Activated T-helper 9 cell treated with anti-CD3 and anti-CD28 coated beads, Interleukin-2, amount 50 U/mL, for 16 hours (primary cell): ENCODE measurements at places on chromosomes 3 and 15.

- no peak for DNase-seq
Measured at GRCh38 chr15:68330901-68331300, 53.4 kb downstream of the FEM1B start.

GRCh38 chr3:193240850-193241706 is at the start of gene PLAAT1:
Gene PLAAT1 (plus strand): TSS chr3:193241222. CDS start chr3:193255651, 14,429 bp downstream.
- no peak for DNase-seq

GRCh38 chr3:13556207-13556606 is 7.3 kb downstream of the FBLN2 start:
- no peak for DNase-seq

DNA sequence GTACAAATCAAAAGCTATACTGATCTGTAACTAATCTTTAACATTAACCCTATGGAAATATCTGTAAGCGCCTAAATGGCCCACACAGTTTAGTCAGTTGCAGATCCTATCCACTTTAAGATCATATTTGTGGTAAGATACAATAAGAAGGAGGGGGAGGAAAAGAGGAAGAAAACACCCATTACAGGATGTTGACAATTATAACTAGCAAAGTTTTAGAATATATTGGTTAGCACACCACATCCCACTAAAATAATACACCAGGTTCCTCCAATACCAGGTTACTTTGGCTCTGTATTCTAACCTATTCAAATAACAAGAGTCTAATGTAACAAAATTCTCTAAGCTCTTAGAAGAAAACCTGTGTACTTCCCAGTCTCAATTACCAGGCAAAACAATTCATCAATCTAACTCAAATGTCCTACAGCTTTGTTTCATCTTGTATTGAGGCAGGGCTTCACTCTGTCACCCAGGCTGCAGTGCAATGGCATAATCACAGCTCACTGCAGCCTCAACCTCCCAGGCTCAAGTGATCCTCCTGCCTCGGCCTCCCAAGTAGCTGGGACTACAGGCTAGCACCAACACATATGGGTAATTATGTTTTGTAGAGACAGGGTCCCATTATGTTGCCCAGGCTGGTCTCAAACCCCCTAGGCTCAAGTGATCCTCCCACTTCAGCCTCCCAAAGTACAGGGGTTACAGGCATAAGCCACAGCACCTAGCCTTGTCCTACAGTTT is 4.2 kb downstream of the SLC4A7 start:
- no peak for DNase-seq

DNA sequence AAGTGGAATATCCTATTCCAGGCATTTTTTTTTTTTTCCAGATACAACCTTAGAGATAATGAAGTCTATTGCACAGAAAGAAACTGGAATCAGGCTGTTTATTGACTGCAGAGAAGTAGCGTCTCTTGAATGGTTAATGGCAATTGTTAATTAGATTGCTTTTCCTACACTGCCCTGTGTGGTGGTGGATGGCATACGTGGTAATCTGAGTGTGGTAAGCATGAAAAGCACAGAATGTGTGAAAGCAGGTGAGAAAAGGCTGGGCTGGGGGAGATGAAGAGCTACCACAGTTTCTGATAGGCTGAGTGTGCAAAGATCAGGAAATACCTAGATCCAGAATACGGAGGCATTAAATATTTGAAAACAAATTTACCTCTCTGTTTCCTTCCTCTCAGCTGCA is 486.3 kb upstream of the TBL1XR1 start:
- DNase-seq: no peak

- DNase-seq: no peak
Measured at GRCh38 chr15:25424073-25424472, 14.8 kb downstream of the UBE3A start.

GRCh38 chr3:159821736-159822135 is 166.9 kb upstream of the IL12A start:
- DNase-seq: no peak

DNA sequence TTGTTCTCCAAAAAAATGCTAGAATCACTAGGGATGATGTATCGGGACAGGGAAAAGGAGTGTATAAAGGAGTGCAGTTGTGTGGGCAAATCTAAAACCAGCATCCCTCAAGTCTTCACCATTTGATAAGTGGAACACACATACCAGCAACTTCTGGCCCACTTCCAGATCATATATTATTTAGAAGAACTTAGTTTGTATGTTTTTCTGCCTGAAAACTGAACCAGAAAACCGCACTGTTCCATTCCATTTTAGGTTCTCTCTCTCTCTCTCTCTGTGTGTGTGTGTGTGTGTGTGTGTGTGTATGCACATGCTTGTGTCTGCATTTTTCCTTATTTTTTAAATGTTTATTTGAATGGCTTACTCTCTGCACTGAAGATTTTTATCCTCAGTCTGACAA is 93.5 kb downstream of the SERPINI1 start:
- no peak for DNase-seq

- no peak for DNase-seq
Measured at GRCh38 chr3:171986176-171986575, 53.2 kb upstream of the FNDC3B start.

- no peak for DNase-seq
Measured at GRCh38 chr3:27504749-27505148, 20.6 kb upstream of the SLC4A7 start.

DNA sequence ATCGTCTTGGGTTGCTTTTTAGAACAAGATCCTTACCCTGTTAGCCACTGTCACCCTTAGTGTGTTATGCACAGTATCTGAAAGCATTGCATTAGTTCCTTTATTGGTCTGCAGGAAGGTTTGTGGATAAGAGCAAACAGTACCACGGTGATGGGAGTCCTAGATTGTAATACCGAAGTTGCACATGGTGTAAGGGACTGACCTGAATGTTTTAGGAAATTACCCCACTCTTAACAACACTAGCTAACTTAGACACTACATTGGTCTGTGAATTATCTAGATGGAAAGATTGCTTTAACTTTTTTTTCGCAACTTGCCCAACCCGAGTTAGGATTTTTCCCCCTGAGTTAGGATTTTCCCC is 1.3 kb downstream of the STT3B start:
- no peak for DNase-seq

GRCh38 chr15:44706401-44706800 is 4.7 kb downstream of the PATL2 start:
- no peak for DNase-seq

- DNase-seq: no peak
Measured at GRCh38 chr3:52185837-52186236, 12.1 kb upstream of the ALAS1 start.

DNA sequence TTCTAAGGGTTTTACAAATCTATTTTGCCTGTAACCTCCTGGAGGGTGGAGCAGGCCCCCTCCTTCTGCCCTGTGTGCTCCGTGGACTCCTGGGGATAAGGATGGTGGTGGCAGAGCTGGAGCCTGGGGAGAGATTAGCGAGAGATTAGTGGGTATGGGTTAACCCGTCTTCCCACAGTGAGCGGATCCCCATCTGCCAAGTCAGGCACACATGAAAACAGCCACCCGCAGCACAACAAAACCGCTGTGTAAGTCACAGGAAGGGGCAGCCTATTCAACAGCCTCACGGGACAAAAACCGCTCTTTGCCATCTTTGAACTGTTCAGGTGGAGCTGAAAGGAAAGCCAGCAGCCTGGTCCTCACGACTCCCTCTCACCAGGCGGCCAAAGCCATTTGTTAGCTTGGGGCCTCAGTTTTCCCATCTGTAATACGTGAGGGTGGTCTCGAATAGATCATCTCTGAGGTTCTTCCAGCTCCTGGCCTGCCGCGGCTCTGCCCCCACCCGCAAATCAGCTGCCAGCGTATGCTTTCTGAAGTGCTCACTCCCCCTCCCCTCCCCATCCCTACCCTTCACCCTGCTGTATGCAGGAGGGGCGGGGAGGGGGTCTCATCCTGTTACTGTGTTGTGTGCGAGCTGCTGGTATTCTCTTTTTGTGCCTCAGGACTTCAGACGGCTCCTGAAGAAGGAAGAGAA is 43.6 kb downstream of the PDIA5 start:
- no peak for DNase-seq

DNA sequence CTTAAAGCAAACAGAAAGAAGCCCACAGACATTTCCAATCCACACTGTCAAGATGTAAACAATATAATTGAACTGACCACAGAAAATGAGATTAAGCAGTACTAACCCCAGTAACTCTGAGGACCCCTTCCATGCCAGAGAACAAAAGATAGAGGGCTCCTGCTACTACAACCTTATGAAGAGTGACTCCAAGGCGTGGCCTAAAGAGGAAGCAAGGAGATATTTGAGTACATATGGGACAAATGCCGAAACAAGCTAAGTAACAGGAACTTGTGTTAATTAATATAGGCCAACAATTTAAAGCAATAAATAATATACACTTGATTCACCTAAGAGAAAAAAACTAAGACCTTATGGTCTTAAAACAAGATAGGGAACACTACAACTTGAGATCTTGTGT is 25.0 kb upstream of the VPS39 start:
- no peak for DNase-seq

- no peak for DNase-seq
Measured at GRCh38 chr15:63420333-63420747, 38.7 kb upstream of the CA12 start.

- no peak for DNase-seq
Measured at GRCh38 chr3:88221726-88222125, 72.0 kb downstream of the C3orf38 start.

DNA sequence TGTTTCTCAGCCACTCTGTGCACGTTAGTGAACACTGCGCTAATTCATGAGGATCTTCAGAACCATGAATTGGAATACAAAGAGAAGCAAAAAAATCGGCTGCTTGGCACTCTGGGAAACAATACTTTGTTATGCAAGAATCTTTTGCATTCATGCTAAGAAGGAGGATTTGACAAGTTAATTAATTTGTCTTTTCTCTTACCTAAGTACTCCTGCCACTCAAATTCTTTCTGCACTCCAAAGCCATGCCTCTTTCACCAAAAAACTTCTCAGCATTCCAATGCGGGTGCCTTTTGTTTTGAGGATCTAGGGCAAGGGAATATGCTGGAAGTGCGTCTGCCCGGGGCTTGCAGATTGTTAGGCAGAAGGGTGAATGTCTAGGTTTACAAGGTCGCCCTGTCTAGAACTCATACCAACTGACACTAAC is 11.3 kb upstream of the KAT2B start:
- no peak for DNase-seq

DNA sequence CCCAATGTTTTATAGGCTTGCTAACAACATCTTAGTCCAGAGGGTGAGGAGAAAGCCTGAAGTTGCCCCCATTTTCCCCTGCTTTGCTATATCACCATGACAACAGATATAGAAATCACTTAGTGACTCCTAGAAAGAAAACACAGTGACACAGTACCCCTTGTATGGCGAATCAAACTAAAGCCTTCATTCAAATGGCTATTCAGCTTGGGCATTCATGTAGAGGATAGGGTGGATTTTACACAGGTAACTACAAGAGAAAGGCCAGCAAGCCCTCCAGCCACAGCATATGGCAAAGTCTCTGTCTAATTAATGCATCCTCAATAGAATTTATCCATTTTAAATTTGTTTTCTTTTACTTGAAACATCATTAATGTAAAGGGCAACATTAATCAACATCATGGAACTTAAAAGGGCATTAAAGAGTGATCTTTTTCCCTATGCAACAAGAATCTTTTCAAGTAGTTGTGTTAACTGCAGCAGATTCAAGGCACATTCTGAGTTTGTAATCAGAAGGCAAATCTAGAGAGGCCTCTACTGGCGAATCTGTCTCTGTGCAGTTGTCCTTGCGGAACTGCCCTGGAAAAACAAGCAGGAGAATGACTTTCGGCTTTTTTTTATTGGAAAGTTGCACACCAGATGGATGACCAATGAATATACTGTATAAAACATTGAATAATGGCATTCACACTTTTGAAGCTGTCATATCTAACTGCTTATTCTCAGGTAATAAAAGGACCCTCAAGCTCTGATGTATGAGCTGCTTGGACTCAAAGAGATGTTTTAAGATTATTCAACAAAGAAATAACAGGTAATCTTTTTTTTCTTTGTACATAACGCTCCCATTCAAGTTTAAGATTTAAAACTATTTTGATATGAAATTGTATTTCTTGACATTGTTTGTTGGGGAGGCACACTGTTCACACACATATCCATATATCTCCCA is 621.7 kb upstream of the AGTR1 start:
- DNase-seq: no peak

DNA sequence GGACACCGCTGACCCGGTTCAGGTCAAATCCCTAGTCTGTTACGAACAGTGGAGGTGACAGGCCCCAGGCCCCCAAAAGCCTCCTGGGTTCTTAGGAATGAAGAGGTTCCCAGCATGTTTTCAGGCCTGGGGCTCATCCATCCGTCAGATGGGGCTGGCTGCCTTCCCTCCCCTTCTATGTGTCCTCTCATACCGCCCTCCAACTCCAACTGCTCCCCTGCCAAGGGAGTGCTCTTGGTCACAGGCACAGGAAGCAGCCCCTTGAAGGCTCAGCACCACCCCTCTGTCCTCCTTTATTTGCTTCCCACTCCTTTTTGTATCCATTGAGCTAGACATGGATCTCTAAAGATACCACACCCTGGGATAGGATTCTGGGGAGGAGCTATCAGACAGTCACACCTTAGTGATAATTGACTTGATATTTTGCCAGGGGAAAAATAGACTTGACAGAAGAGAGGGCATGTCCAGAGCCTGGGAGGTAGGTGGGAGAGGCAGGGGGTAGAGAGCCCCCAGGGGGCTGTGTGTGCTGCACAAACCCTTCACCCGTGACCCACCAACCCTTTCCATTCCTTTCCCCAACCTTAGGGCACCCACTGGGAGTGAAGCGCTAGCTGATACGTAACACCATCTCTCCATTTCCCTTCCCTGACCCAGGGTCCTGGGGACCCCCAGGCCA is 10.7 kb upstream of the CSPG4 start:
- DNase-seq: no peak
